ENCODE measurements at places on chromosomes 11 and 22.

DNA sequence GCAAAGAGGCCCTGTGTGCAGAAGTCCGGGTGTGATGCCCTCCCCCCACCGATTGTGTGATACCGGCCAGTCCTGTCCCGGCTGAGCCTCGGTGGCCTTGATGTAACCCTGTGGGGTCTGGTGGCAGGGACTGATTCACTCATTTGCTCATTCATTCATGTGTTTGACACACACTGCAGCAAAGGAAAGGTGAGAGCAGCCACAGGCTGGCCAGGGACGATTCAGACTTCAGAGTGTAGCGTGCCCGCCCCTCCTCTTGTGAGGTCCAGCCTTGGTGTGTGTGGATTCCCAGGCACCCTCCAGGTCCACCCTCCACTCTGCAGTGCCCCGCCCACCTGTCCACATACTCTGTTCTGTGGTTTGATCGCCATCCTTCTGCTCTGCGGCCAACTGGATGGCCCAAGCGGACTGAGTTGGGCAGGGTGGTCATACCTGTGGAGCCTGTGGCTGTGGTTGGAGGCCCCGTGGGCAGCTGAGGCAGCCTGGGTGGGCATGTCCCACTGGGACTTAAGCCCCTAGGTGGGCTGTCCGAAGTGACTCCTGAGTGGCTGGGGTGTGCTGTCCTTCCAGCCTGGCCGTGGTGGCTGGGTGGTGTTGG lies 58.0 kb upstream of the CCDC188 start:
- DNase-seq: no peak

- DNase-seq: peak; percentile 44
These were observed 66.5 kb downstream of the BMAL1 start for GRCh38 chr11:13343931-13344717.

DNA sequence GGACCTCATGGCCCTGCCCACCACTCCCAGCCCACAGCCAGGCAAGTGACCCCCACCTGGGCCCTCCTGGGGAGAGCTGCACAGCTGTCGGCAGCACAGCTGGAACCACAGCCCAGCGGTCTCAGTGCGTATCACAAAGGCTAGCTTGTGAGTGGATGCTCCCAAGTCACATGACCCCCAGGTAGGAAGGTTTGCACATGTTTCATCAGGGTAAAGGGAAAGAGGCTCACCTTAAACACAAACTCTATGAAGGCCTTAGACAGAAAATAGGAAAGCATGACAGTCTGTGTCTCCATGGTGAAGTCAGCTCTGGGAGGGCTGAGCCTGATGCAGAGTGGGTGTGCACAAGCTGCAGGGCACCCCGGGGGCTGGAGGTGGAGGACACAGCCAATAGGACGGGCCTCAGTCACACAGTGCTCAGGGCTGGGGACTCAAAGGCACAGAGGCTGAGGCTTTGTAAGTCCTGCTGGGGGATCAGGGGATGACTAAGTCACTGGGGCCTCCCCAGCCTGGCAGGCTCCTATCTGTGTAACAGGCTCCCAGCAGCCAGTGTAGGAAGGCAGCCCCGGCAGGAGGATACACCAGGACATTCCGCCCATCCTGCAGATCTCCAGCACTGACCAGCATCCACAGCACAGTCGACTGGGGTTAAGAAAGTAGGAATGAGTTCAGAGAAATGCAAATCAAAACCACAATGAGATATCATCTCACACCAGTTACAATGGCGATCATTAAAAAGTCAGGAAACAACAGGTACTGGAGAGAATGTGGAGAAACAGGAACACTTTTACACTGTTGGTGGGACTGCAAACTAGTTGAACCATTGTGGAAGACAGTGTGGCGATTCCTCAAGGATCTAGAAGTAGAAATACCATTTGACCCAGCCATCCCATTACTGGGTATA lies 22.0 kb downstream of the CELSR1 start:
- DNase-seq: no peak

DNA sequence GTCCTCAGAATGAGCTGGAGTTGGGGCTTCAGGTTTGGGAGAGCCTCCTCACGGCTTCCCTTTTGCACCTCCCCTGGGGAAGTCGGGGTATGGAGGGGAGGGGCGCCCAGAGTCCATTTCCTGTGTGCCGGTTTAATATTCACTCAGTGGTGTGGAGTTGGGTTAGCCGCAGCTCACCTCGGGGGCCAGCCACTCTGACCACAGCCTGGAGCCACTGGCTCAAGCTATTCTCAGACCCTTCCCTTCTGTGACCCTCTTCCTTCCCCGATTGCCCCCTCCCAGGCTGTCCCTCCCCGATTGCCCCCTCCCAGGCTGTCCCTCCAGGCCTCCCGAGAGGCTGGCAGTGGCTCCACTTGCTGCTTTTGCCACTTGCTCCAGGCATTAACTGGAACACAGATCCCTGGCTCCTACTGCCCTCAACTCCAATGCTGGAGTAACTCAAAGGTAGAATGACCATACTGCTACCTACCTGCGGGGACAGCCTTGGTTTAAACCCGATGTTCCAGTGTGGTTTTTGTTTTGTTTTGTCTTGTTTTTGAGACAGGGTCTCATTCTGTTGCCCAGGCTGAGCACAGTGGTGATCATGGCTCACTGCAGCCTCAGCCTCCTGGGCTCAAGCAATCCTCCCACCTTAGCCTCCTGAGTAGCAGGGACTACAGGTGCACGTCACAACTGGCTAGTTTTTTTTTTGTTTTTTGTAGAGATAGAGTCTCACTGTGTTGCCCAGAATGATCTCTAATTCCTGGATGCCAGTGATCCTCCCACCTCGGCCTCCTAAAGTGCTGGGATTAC lies 29.3 kb downstream of the RPUSD4 start:
- DNase-seq: no peak

Measured in NCI-H1694 treated with DMSO at 0.1 percent for 48 hours (cell line).